AG09319 (cell line): ENCODE measurements at places on chromosomes 1 and 21.

DNA sequence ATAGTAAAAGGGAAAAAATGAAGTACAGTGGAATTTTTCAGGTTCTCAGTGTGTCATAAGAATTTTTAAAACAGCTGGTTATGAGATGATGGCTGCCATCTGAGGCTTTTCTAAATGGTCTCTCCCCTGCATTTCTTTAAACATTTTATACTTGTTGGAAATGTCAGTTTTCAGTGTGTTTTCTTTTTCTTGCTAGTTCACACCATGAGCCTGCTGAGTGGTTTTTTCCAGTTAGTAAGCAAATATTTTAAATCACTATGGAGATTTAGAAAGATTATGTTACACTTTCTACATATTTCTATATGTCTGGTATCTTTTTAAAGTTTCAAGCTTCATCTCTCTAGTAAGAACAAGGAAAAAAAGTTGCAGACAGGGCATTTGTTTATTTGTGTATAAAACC lies 9.6 kb downstream of the RBM15 start:
- DNase-seq, result no peak

- DNase-seq, result no peak
Observed at GRCh38 chr21:29078869-29079767, 5.7 kb upstream of the CCT8 start.

DNA sequence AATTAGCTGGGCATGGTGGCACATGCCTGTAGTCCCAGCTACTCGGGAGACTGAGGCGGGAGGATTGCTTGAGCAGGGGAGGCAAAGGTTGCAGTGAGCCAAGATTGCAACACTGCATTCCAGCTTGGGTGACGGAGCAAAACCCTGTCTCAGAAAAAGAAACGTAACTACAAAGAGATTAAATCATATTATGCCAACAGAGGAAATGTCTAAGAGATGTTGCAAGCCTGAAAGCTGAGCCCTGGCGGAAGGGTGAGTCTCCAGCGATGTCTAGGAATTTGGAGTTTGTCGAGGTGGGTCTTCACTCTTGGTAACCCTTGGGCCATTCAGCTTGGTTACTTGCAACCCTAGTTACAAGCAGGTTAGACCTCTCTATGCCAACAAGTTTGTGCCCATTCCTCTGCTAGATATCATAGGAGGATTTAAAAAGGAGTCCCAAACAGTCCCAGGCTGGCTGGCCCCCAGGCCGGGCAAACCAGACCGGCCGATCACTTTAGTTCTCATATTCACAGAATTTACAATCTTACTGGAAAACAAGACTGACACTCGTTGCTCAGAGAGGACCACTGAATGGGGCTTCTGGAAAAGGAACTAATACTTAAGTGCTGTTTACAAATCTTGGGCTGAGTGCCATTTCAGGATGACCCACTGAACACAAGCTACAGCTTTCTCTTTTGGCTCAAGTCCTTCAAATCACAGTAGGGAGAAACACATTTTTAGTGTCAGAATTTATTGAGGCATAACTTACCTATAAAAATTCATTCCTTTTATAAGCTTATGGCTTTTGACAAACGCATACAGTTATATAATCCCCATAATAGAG lies 27.1 kb downstream of the SLC30A1 start:
- DNase-seq, result no peak

GRCh38 chr1:64343105-64343822 lies 126.7 kb upstream of the CACHD1 start:
- DNase-seq, result peak; percentile 79

- no peak for DNase-seq
Observed at GRCh38 chr1:42424201-42424600, 31.6 kb downstream of the ZMYND12 start.
